Cerebellum (tissue), 4 donors: ENCODE measurements at places on chromosomes 4 and X.
A peak's percentile ranks its signal among the peaks of the same experiment; 100 is the strongest.

- no peak for DNase-seq
These were observed 86.2 kb downstream of the MAMLD1 start for GRCh38 chrX:150449313-150449712.

DNA sequence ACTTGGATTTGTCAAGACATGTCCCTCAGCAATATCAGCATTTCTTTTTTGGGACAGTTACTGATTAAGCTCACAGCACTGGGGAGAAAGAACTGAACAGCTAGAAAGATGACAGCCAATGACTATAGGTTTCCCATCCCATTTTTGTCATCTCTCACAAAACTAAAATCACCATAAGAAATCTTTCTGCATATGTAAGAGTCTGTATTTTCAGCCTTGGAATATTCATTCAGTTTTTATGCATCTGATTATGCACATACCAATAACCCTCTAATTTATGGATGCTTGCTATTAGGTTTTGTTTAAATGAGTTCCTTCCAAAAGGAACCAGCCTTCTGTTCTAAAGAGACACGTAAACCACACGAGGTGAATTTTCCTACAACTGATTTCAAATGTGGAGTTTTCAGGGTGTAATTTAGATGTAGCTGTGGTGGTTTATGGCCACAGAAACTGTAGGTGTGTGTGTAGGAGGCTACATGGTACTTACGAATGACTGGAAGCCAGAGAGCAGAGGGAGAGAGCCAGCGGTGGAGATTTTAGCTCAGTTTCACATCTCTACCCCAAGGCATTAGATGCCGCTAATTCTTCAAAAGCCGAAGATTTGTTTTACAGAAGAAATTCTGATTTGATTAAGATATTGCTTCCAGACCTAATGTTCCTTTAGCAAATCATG is 55.3 kb downstream of the AFF2 start:
- DNase-seq = no peak

DNA sequence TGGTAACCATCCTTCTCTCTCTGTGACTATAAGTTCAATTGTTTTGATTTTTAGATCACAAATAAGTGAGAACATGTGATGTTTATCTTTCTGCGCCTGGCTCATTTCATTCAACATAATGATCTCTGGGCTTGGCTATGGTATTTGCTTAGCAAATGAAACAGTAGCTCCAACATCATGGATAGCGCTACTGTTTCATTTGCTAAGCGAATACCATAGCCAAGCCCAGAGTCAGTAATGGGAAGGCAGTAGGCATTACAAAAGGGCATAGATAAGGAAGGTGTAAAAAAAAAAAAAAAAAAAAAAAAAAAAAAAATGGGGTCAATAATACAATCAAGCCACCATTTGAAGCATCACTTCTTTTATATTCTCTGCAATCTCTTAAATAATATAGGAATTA is 469.0 kb upstream of the ATOH1 start:
- no peak for DNase-seq

DNA sequence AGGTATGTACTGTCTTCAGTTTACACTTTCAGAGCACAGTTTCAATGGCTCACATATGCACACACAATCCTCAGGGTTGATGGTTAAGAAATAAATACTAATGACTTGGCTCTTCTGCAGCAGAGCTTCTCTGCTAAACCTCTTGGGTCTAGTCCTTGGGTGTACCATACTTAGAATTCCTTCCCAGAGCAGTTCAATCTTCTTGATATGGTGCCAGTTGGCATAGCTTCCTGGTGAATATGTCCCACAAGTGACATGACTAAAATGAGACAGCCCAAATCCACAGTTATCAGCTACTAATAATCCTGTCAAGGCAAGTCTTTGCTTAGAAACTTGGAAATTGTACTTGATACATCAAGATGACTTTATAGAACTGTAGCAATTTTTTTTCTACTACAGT is 654.4 kb downstream of the IQCM start:
- DNase-seq = no peak

DNA sequence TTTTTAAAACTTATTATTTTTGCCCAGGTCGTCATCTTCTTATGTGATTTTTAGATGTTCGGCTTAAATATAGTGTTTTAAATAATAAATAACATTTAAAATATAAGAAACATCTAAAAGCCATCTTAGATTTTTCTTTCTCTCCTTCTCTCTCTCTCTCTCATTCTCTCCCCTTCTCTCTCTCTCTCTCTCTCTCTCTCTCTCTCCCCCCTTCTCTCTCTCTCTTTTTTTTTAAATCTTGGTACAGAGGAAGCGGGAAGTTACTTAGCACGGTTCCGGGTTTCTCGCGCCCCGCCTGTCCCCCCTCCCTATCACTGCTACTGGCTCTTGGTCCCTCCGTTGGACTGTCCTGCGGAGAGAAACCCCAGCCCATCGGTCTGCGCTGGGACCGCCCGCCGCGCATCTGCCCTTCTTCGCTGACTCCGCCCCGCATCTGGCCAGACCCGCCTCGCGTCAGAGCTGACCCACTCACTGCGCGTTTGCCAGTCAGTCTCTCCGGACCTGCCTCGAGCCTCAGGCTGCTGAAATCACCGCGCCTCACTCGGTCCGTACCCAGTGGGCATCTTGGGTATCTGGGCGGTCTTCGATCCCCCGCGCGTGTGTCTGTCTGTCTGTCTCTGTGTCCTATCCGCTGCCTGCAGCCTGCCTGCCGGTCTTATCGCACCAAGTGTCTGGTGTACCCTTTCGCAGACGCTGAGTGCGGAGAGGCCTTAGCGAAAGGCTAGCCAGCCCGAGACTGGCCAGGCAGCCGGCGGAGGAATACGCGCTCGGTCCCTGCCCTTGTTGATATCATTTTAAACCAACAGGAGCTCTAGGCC is at the start of gene PABPC5:
PABPC5 (plus strand) TSS at position 489 of the 818 bp plus-strand sequence. CDS start 739 bp downstream, outside the sequence.
- peak; percentile 25 for DNase-seq

DNA sequence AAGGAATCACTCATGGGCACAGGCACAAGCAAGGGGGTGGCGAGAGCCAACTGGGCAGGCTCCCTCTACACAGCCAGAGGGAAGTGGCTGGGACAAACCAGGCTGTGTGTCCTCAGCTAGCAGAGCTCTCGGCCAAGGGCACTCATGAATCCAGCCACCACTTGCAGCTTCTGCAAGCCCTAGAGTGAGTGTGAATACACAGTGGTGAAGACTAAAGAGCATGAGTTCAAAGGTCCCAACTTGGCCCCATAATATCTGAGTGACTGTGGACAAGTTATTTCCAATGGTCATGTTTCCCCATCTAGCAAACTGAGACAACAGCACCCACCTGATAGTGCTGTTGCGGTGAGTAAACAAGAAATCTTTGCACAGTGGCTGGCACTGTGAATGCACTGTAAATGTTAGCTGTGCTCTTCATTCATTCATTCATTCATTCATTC is 51.7 kb downstream of the ADGRG2 start:
- DNase-seq = no peak

- no peak for DNase-seq
These were observed 56.3 kb downstream of the PKD2 start for GRCh38 chr4:88063634-88064296.

- DNase-seq = peak; percentile 1
These were observed 852 bp downstream of the MAGEH1 start for GRCh38 chrX:55452833-55453124.

DNA sequence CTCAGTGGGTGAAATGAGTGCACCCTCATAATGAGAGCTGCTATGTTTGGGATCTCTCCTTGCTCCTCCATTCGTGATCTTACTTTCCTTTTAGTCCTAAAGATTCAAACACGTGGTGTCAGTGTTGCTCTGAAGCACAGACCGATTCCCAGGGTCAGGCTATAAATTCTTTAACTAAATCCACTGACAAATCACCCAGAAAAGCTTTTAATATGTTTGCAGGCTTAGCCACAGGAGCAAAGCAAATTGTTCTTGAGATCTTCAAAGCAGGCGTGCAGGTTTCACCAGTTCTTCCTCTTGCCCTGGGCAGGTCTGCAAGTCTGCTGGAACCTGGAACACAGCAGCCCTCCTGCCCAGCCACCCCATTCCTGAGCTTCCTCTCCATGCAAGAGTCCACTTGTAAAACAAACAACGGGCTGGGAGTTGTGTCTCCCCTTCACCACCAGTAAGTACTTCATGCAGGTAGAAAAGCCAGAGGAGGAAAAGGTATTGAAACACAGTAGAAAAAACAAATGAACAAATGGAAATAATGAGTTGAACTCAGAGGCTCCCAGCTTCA is 70.1 kb upstream of the ENPP6 start:
- peak; percentile 21 for DNase-seq

- no peak for DNase-seq
These were observed 26.2 kb upstream of the TMPRSS11D start for GRCh38 chr4:67909905-67910584.
